NCI-H345 (cell line): ENCODE measurements at places on chromosomes 11 and 22.

DNA sequence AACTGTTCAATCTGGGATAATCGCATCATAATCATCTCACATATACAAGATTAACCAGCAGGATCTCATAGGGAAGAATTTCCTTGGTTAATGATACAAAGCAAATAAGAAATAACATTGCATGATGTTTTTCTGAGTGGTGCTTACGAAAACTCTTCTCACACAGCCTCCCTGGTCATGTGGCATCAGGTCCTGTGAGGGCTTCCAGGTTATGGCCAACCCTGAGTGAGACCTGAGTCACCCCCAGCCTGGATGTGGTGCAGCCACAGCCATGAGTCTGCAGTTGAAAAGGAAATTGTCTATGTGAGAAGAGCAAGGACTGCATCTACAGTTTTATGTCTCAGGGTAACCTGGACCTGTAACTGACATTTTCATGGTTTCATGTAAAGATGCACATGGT, 90.5 kb upstream of the XKR3 start:
- DNase-seq: no peak

DNA sequence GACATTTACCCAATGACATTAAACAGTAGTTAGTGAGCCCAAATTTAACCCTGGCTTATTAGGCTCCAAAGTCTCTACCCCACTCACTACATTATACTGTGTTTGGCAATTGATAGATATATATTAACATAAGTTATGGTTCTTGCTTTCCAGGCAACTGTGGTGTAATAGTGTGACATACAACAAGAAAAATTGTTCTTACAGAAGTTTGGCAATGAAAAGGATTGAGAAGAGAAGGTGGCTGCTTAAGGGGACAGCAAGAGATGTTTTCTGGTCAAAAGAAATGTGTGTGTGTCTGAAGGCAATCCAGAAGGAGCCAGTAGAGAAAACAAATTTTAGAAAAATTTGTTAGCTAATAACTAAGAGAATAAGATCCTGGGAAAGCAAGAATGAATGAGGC, 132.4 kb downstream of the SWAP70 start:
- DNase-seq: no peak

- DNase-seq: no peak
These were observed 21.1 kb downstream of the SIK3 start for GRCh38 chr11:117076941-117077691.

GRCh38 chr11:121119440-121119839, 18.4 kb downstream of the TECTA start:
- DNase-seq: no peak

GRCh38 chr11:116730241-116730561, 42.6 kb downstream of the BUD13 start:
- no peak for DNase-seq

GRCh38 chr11:36097219-36097650, 153.4 kb downstream of the LDLRAD3 start:
- no peak for DNase-seq

DNA sequence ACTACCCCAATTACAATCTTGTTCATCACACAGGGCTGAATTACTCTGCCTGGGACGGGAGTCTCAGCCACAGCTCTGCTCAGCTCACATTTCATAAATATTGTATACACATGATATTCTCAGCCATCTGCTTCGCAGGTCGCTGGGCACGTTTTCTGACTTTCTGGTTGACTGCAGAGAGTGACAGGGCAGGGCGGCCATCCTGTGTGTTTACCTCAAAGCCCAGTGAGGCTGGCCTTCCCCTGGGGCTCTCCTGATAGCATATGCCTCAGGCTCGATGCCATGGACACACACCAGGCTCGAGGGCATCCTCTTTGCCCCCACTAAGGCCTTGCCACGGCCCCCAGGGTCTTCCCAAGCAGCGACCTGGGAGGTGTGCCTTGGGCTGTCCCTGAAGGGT, 345.0 kb downstream of the CADM1 start:
- no peak for DNase-seq

DNA sequence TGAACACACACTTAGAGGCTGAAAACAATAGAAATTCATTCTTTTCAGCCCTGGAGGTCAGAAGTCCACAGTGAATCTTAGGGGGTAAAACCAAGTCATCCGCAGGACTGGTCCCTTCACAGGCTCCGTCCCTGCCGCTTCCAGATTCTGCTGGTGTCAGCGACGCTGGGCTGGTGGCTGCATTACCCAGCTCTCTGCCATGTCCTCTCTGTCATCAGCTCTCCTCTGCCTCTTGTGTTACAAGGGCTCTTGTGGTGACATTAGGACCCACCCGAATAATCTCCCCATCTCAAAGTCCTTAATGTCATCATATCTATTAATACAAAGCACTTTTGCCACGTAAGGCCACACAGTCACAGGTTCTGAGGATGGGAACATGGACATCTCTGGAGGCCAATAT, 47.7 kb upstream of the ANO1 start:
- no peak for DNase-seq

DNA sequence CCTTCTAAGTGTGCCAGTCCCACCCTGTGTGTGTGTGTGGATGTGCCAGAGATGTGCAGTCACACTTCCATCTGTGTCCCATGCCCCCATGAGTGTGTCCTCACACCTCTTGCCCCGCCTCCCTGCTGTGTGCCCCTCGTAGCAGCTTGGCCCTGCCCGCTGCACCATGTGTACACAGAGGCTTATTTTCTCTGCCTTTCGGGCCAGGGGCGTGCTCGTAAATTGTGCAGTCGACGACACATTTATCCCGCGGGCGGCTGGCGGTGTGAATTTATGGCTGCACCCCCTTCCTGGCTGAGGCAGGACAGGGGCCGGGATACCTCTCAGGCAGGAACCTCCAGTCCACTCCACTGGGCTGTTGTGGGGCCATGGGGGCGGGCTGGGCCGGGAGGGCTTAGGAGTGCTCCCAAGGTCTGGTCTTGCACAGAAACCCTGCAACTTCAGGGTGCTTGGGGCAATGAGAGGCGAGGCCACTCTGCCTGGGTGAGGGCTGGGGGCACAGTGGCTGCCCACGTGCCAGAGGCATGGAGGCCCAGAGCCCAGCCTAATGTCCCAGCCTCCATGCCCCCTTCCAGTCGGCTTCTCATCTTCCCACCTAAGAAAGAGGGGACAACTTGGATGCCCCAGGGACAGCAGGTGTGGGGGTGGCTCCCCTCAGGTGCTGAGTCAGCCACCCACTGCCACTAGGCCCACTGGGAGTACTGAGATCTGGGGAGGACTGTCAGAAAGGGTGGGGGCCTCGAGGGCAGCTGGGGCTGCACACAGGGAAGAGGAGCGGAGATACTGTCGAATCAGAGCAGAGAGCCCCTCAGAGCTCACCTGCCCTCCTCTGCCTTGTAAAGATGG, 12.5 kb downstream of the GP1BB start:
- DNase-seq: no peak

- no peak for DNase-seq
These were observed 1571.2 kb upstream of the RAG2 start for GRCh38 chr11:38169286-38169685.

- no peak for DNase-seq
These were observed 43.2 kb upstream of the E2F8 start for GRCh38 chr11:19283991-19284390.

DNA sequence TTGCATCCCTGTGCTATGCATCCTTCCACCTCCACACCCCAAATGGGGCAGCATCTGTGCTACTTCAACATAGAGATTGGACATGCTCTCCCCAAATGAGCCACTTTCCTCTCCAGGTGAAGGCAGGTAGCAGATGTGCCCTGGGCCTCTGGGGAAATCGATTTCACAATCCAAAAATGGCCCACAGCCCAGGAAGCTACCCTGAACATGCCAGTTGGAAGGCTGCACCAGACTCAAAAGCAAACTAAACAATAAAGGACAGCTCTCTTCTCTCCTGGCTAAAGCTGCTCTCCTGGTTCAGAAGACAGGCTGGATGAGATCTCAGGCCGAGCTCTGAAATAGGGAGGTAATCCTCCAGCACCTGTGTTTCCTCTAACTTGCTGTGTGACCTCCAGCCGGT, 19.7 kb downstream of the ISX start:
- no peak for DNase-seq

DNA sequence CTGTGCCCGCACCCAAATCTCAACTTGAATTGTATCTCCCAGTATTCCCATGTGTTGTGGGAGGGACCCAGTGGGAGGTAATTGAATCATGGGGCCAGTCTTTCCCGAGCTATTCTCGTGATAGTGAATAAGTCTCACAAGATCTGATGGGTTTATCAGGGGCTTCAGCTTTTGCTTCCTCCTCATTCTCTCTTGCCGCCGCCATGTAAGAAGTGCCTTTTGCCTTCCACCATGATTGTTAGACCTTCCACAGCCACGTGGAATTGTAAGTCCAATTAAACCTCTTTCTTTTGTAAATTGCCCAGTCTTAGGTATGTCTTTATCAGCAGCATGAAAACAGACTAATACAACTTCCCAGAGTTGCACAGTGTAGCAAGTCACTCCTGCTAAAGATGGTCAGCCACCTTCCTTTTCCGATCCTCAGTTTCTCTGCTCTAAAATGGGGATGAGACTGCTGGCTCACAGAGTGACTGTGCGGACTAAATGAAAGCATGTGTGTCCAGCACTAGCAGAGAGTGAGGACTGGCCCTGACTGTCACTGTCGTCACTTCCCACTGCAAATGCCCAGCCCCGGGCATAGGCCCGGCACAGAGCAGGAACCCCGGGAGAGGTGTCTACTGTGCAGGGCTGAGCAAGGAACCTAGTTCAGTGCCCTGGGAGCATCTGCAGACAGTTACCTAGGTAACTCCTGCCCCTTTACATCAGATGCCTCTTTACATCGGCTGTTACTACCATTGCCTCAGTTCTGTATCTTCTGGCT, 9.5 kb downstream of the TSKU start:
- DNase-seq: no peak
